A375 (cell line): ENCODE measurements at places on chromosomes 2 and 18. TPM values are rescaled to one million over a fixed set of nuclear protein-coding genes. Genes with fewer than 3 reads are reported as not detected.

REL gene
- total RNA-seq, result 8.9 and 9.0 TPM in 2 replicates

ANKRD30B gene
- 0.23 and 1.4 TPM in 2 replicates for total RNA-seq

CRYBA2 gene
- 4.2 TPM in 1 of 2 replicates, not detected in the other for total RNA-seq

DUSP2 gene
- total RNA-seq, result 17.0 and 18.2 TPM in 2 replicates

CCDC68 gene
- total RNA-seq, result not detected in 2 replicates

SLC8A1 gene
- 6.9 and 7.9 TPM in 2 replicates for total RNA-seq

OTOS gene
- not detected in 2 replicates for total RNA-seq

NEB gene
- 0.40 and 1.1 TPM in 2 replicates for total RNA-seq

NCKAP5 gene
- 1.1 and 4.9 TPM in 2 replicates for total RNA-seq

BOLL gene
- not detected in 2 replicates for total RNA-seq

PPP1R1C gene
- total RNA-seq, result 4.2 and 4.6 TPM in 2 replicates

AGXT gene
- not detected in 2 replicates for total RNA-seq

KIF1A gene
- total RNA-seq, result 5.6 and 5.8 TPM in 2 replicates

ELOA2 gene
- total RNA-seq, result not detected in 2 replicates

SLC66A2 gene
- 16.9 and 18.4 TPM in 2 replicates for total RNA-seq

NEU4 gene
- total RNA-seq, result 0.34 TPM in 1 of 2 replicates, not detected in the other

ARHGEF4 gene
- total RNA-seq, result 8.9 and 9.7 TPM in 2 replicates

FAP gene
- 0.37 TPM in 1 of 2 replicates, not detected in the other for total RNA-seq

MC5R gene
- total RNA-seq, result 0.15 and 0.32 TPM in 2 replicates

REG1A gene
- 0.37 TPM in 1 of 2 replicates, not detected in the other for total RNA-seq

PRADC1 gene
- 16.3 and 17.7 TPM in 2 replicates for total RNA-seq

PRKAG3 gene
- total RNA-seq, result not detected in 2 replicates

ADRA2B gene
- not detected in 2 replicates for total RNA-seq

ACMSD gene
- total RNA-seq, result not detected in 2 replicates

TMEM185B gene
- total RNA-seq, result 24.0 and 28.0 TPM in 2 replicates

RAX gene
- not detected in 2 replicates for total RNA-seq

INPP5D gene
- total RNA-seq, result 0.37 and 0.72 TPM in 2 replicates

TMEM247 gene
- not detected in 2 replicates for total RNA-seq

ADGRF3 gene
- 2.1 TPM in 1 of 2 replicates, not detected in the other for total RNA-seq

BMP10 gene
- total RNA-seq, result not detected in 2 replicates

IL18RAP gene
- not detected in 2 replicates for total RNA-seq

GDF7 gene
- 0.04 and 0.11 TPM in 2 replicates for total RNA-seq

CD8B2 gene
- total RNA-seq, result not detected in 2 replicates

GCG gene
- not detected in 2 replicates for total RNA-seq

EFEMP1 gene
- total RNA-seq, result 44.5 and 46.9 TPM in 2 replicates

HOXD13 gene
- 5.3 and 7.1 TPM in 2 replicates for total RNA-seq

SLC14A1 gene
- 22.7 and 27.3 TPM in 2 replicates for total RNA-seq

ILKAP gene
- 18.1 and 18.4 TPM in 2 replicates for total RNA-seq

MLPH gene
- total RNA-seq, result 24.7 and 25.0 TPM in 2 replicates

TLX2 gene
- 1.8 and 2.8 TPM in 2 replicates for total RNA-seq

NOTO gene
- total RNA-seq, result not detected in 2 replicates

LRRFIP1 gene
- 53.3 and 53.9 TPM in 2 replicates for total RNA-seq

POU3F3 gene
- total RNA-seq, result 0.34 TPM in 1 of 2 replicates, not detected in the other

PLCD4 gene
- 1.0 and 3.0 TPM in 2 replicates for total RNA-seq

SKA1 gene
- 21.3 and 25.2 TPM in 2 replicates for total RNA-seq

APCDD1 gene
- not detected in 2 replicates for total RNA-seq

SH2D6 gene
- total RNA-seq, result 0.24 and 0.60 TPM in 2 replicates

DPP10 gene
- not detected in 2 replicates for total RNA-seq

SERPINB2 gene
- total RNA-seq, result 0.08 and 0.34 TPM in 2 replicates

KIF5C gene
- total RNA-seq, result 4.1 and 4.7 TPM in 2 replicates

PNPT1 gene
- 33.1 and 33.9 TPM in 2 replicates for total RNA-seq

RAB17 gene
- total RNA-seq, result 16.2 and 20.9 TPM in 2 replicates

HAAO gene
- total RNA-seq, result not detected in 2 replicates

DNAH7 gene
- total RNA-seq, result 0.04 and 0.37 TPM in 2 replicates
